ENCODE measurements at places on chromosomes 2 and 18.

DNA sequence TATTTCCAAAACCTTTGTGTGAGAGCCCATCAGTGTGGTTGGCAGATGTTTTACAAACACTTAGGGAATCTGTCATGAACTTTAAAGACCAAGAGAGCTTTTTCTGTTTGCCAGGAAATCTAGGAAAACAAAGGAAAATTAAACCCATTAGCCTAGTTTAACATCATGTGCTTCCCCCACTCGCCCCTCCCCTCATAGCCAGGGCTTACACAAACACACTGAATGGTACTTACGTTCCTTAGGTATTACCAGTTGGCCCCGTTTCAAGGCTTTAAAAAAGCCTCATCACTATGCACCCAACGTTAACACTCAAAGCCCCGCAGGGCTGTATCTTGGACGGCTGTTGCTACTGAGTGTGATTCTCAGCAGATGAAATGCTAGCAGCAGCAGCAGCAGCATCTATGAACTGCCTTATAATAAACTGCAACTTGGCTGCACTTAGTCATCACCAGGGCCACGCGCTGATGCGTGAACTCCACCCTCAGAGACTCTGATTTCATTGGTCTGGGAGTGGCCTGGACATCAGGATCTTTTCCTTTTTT, 20.1 kb upstream of the TTC39C start:
- DNase-seq = peak; percentile 85

GRCh38 chr2:120481446-120482194, 135.7 kb downstream of the INHBB start:
- no peak for DNase-seq

DNA sequence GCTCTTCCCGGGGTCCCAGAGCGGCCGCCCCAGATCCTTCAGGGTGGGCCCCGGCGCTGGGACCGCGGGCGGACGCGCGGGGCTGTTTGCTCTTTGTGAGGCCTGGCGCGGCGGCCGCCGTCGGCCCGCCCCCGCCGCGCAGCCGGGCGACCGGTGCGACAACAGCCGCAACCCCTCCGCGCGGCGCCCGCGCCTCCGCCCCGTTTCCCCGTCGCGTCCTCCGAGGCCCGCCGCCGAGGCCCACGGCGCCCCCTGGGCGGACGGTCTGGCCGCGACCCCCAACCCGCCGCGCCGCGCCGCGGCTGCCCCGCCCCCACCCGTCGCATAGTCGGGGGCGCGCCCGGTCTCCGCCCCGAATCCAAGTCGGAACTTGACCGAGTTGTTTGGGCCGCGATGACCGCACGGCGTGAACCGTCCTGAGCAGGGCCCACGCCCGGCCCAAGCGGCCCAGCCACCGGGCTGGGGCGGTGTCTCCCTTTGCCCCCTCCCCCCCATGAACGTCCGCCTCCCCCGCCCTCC, 448 bp downstream of the YPEL5 start:
- DNase-seq = no peak

DNA sequence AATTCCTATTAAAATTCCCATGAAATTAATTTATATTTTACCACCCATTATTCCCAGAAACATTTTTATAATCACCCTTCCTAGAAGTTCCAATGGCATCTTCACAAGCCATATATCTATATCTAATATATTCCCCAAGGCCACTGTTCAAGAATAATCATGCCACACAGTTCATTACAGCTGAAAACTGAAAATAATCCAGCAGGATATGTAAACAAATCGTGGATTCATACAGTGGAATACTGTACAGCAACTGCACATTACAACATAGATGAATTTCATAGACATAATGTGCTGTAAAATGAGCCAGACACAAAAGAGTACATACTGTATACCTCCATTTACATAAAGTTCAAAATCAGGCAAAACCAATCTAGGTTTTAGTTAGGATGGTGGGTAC, 63.9 kb upstream of the SERPINE2 start:
- no peak for DNase-seq

DNA sequence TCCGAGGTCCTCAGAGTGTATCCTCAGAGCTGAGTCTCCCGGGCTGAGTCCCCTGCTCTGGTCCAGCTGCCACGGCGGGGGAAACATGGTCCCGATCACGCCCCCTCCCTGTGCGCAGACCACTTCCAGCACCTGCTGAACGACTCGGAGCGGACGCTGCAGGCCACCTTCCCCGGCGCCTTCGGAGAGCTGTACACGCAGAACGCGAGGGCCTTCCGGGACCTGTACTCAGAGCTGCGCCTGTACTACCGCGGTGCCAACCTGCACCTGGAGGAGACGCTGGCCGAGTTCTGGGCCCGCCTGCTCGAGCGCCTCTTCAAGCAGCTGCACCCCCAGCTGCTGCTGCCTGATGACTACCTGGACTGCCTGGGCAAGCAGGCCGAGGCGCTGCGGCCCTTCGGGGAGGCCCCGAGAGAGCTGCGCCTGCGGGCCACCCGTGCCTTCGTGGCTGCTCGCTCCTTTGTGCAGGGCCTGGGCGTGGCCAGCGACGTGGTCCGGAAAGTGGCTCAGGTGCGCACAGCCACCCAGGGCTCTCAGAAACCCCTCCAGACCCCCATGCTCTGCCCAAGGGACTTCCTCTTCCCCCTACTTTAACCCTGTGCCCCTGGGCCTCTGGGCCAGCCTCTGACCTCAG, 26.7 kb downstream of the GPC1 start:
- DNase-seq = no peak

GRCh38 chr2:81675641-81676040, 1371.1 kb upstream of the LRRTM1 start:
- no peak for DNase-seq

- DNase-seq = no peak
Observed at GRCh38 chr2:196361606-196362326, 190.4 kb upstream of the STK17B start.

DNA sequence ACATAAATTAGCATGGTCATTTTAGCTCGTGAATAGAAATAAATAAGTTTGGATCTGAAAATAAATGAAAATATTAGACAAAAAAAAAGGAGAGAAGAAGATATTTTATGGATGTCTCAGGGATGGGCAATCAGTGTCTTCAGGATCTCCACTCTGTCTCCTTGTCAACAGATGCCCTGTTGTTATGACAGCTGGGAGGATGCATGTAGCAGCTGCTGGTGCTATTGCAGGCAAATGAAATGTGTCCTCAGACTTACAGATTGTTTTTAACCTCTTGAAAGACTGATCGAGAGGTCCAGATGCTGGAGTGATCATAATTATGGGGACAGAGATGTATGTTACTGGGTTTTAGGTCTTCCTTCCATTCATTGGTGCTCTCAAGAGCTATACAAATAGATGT, 24.7 kb upstream of the ARL4C start:
- DNase-seq = no peak

DNA sequence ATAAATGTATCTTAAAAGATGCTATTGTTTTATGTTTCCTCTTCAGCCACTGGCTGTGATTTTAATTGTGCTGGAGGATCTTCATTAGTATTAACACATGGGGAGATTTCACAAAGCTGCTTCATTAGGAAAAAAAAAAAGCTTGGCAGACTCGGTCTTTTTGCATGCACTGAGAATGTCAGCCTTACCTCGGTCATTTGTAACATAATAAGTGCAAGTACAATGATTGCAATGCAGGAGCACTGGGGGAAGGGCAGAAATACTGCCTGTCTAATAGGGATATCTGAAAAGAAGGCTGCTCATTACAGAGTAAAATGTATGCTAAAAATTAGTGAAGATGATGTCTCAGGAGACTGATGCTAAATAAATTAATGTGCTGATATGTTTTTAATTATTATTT, 1.3 kb upstream of the BAZ2B start:
- DNase-seq = no peak

DNA sequence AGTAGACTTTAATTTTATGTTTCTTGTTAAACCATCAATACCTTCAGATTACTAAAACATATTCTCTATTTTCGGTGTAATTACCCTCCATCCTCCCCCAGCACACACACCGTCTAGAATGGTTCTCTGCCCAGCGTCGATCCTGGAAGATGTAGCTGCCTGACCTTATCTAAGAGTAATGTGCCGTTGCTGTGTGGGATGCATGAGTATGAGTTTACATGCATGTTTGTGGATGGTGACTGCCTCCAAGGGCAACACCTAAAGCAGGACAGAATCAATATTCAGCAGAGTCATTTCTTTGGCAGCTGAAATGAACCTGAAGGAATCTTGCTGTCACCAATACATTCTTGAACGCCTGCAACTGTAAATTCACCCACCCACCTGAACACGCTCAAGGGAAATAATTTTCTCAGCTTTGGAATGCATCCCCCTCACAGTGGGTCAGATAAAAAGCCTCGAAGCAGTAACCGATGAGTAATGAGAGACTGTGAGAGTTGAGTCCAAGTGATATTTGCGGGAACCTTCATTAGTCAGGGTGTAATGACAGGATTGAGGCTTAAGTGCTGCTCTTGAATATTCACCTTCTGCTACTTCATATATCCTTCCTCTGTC, 155.8 kb upstream of the RND3 start:
- DNase-seq = no peak

DNA sequence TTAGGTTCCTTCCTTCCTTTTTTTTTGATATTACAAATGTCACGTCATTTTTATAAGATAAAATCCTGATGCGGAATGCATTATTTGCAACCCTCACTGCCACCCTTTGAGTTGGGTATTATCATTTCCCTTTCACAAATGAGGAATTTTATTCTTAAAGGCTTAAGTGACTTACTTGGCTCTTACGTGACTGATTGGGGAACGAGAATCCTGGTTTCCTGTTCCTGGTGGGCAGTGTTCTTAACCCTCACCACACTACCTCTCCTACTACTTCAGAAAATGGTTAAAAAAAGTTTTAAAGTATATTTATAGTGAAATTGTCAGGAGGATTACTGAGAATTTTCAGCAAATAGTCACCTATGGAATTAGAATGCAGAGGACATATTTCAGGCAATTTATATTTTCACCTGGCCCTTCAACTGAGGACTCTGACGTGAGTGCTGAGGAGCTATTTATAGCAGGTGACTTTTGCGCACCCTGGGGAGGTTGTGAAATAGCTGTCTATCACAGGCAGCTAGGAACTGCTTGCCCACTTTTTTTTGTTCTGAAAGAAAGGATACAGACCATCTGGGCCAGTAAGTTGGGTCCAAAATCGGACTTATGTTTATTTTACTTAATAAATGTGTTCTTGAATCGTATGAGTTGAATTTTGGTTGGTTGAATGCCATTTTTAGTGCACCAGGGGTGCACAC, 18.7 kb upstream of the RASGRP3 start:
- peak; percentile 52 for DNase-seq

DNA sequence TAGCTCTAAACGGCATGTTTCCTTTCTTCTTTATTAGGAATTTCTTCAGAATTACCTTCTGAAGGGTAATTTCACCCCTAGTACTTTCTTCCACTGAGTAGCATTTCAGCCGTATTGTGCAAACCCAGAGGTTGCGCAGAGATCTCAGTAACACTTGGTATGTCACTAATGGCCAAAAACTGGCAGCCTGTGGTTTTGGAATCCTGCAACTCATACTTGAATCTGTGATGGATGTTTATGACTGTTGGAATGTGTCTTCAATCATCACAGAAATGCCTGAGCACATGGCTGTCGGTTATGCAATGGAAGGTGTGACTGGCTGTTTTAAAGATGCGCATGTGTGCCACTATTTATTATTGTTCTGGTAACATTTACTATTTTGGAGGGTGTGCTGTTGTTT, 100.0 kb downstream of the COLEC12 start:
- DNase-seq = peak; percentile 92

GRCh38 chr2:161857920-161858319, 216.1 kb downstream of the DPP4 start:
- no peak for DNase-seq

DNA sequence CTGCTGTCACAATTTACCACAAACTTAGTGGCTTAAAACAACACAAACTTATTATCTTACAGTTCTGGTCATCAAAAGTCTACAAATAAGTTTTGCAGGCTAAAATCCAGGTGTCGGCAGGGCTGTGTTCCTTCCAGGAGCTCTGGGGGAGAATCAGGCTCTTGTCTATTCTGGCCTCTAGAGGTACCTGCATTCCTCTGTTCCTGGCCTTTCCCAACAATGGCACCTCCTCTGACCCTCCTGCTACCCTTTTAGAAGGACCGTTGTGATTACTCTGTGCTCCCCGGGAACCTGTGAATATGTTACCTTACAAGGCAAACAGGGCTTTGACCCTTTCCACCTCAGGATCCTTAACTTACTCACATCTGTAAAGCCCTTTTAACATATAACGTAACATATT, 98.5 kb downstream of the MRPS9 start:
- no peak for DNase-seq

DNA sequence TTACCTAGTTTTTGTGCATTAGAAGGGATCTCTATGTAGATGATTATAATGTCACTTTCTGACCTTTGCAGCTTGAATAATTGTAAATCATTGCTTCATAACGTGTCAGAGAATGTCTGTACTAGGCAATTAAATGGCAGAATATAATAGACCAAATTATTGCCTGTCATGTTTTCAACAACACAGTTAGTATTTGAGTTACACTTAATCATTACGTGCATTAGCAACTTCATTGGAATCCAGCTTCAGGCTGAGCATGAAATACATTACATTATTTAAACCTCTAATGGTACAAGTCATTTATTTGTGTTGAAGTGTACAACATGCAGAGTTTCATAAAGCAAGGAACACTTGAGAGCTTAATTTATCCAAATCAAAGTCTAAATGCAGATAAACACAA, 48.0 kb downstream of the ZNF407 start:
- peak; percentile 29 for DNase-seq

GRCh38 chr2:875687-876615, 74.7 kb upstream of the SNTG2 start:
- DNase-seq = no peak

DNA sequence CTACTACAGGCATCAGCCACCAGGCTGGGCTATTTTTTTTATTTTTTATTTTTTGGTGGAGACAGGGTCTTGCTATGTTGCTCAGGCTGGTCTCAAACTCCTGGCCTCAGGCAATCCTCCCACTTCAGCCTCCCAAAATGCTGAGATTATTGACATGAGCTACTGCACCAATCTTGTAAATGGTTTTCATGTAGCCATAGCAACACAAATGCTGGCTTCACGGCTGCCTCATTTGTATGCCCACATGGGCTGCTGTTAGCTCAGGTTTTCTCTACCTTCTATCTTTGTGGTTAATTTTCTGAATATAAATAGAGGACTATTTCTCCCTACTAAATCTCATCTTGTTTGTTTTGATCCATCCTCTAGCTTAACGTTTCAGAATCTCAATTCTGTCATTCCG, 58.2 kb downstream of the PLEKHM3 start:
- no peak for DNase-seq

DNA sequence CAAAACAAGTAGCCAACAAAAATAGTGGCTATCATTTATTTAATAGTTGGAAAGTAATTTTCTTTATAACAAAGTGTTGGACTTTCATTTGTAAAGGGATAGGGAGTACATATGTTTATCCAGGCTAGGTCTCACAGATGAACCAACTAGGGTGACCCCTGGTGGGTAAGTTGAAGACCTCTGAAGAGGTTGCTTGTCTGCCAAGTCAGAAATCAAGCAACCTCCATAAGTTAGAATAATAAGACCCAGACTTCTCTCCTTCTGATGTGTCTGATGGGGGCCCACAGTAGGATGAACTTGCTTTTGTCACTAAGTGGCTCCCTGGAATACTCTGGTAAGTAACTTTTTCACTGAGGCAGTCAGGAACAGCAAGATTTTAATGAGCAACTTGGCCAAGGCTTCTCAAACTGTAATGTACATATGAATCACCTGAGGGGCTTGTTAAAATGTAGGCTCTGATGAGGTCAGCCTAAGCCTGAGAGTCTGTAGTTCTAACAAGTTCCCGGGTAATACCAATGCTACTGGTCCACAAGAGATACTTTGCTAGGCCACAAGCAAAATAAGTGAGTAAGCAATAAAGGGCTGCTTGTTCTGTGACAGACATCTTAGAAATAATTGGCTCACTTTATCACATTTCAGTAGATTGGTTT, 319.6 kb downstream of the PIK3C3 start:
- DNase-seq = no peak

GRCh38 chr18:57426187-57426586, 9.0 kb upstream of the ONECUT2 start:
- DNase-seq = no peak

All from foreskin fibroblast (primary cell).